ENCODE measurements at places on chromosomes 6 and 20. TPM values are rescaled to one million over a fixed set of nuclear protein-coding genes. Genes with fewer than 3 reads are reported as not detected.

Gene GRM1
- not detected for total RNA-seq

GRCh38 chr20:63828545-63828944 lies 2.5 kb downstream of the ZBTB46 start:
- no peak overlapping the region for H3K4me3 ChIP-seq
- peaks cover 68% of the 10 kb centered on the region for H3K27me3 ChIP-seq
- H3K27ac ChIP-seq, result no peak overlapping the region
- H3K36me3 ChIP-seq, result peaks cover 1% of the 10 kb centered on the region
- H3K4me1 ChIP-seq, result peaks cover 13% of the 10 kb centered on the region

Gene RIPOR2
- total RNA-seq, result 75.2 TPM

DNA sequence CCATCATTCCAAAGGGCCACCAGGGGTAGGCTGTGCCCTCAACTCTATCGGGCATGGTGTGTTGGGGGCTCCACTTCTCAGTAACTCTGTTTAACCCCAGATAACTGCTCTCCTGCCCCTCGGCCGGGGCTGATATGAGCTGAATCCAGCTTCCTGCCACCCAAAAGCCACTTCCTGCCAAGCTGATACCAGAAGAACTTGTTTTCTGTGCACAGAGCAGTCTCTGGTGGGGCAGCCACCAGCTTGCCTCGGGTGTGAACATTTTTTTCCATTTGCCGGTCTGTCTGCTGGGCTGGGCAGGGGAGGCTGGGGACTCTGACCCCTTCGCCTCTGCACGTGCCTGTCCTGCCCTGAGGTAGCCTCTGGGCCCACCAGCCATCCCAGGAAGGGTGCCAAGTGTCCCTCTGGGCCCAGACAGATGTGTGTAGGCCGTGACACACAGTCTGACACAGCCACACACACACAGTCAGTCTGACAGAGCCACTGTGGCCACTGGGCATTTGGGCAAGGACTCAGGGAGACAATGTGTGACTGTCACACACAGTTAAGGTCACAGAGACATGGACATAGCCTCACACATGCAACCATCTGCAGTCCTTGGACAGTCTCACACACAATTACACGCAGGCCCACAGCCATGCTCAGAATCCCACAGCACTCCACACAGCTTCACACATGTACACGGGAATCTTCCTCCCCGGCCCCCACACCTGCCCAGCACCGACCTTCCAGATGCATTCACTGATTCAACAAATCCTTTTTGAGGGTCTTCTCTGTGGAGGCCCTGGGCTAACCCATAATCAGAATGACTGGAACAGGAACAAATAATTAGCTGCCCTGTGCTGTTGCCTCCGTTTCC lies 45.1 kb downstream of the NOL4L start:
- H3K36me3 ChIP-seq, result peaks cover 6% of the 10 kb centered on the region
- H3K4me3 ChIP-seq, result peak overlapping the region; percentile 66
- no peaks in the 10 kb centered on the region for H3K27me3 ChIP-seq
- peak overlapping the region; percentile 95 for H3K27ac ChIP-seq
- DNase-seq, result peak; percentile 78

Gene SIM1
- total RNA-seq, result not detected

Gene SAMD5
- not detected for total RNA-seq

Data from activated naive CD8-positive, alpha-beta T cell treated with anti-CD3 and anti-CD28 coated beads for 36 hours (primary cell).